Activated T-helper 1 cell treated with anti-CD3 and anti-CD28 coated beads, Interleukin-2, amount 50 U/mL, for 16 hours (primary cell): ENCODE measurements at places on chromosomes 2 and 18.

DNA sequence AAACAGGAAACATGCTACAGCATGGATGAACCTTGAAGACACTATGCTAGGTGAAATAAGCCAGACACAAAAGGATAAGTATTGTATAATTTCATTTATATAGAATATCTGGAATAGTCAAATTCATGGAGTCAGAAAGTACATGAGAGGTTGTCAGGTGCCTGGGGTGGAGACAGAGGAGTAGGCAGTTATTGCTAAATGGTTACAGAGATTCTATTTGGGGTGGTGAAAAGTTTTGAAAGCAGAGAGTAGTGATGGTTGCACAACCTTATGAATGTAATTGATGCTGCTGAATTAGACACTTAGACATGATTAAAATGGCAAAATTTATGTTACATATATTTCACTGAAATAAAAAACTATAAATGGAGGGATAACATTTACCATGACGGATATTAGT is 197.4 kb downstream of the VAPA start:
- no peak for DNase-seq

DNA sequence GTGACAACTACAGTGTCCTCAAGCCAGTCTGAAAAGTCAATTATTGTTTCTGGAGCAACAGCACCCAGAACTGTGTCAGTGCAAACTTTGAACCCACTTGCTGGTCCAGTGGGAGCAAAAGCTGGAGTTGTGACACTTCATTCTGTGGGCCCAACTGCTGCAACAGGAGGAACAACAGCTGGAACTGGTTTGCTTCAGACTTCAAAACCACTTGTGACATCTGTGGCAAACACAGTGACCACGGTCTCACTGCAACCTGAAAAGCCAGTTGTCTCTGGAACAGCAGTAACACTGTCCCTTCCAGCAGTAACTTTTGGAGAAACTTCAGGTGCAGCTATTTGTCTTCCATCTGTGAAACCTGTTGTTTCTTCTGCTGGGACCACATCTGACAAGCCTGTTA is 59.8 kb downstream of the TAF4B start:
- DNase-seq: no peak

DNA sequence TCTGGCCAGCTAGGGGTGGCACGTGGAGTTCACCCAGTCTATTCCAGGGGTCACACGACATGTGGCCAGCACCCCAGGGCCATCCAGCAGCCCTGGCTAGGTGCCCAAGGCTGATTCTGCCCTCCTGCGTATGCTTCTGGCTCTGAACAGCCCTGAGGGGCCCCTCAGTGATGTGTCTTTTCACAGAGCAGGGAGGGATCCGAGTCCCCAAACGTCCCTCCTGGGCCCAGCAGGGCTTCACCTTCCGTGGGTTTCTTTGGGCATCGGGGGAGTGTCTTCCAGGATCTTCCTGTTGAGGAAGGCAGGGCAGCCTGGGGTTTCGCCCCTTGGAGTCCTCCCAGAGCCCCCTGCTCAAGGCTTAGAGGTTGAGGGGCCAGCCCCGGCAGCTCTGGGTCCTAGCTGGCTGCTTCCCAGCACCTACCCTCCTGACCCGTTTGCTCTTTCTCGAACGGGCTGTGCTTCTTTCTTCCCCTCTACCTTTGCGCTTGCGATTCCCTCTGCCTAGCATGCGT is 165.9 kb downstream of the DYSF start:
- DNase-seq: no peak

DNA sequence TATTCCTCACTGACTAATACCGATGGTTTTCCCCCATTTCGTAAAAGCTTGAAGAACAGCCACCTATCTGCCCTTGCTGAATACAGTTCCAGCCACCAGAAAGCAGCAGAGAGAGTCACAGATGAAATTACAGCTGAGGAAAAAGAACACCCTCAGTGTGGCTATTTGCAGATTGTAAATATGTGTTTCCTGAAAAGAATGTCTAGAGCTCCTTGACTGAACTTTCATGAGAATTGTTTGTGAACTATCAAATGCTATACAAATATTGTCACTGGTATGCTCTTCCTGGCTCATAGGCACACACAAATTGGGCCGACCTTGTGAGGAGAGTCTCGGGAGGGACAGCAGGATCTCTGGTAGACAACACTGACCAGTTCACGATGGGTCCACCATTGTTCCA is 58.1 kb upstream of the TTC39C start:
- no peak for DNase-seq

GRCh38 chr18:56803051-56803450 is 151.9 kb downstream of the WDR7 start:
- DNase-seq: no peak

DNA sequence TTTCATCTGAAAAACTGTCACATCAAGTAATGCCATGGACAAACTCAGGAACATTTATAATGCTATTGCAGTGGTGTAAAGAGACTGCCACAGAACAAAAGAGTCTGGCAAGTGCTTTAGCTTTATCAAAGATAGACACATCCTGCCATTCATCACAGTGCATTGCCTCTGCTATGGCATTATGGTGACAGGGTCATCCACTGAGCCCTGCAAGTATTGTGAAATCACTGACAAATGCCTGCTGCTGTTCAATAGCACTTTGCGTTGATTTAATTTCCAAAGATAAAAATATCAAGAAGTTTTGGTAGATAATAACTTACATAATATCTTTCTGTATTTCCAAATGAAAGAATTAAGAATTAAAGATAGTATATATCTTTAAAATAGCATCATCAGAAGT is 38.7 kb downstream of the NYAP2 start:
- DNase-seq: no peak

DNA sequence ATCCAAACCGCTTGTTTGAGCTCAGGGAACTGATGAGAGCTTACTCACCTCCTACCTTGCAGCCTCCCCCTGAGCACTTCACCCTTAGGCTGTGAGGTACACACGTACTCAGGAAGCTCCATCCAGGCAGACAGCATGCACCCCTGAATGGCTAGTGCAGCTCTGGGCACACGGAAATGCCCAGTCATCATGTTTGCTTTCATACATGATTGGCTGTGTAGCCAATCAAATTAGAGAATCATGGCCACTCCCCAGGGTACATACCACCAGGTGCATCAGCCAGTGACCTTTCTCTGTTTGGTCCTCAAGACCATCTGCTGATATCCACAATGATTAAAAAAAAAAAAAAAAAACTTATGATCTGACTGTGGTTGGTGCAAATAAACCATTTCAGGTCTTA is 42.1 kb downstream of the RNF152 start:
- DNase-seq: no peak

- DNase-seq: no peak
These were observed 22.8 kb upstream of the PPP4R1 start for GRCh38 chr18:9637036-9637767.

GRCh38 chr2:60347781-60348180 is 205.7 kb downstream of the BCL11A start:
- no peak for DNase-seq

- DNase-seq: no peak
These were observed 110.9 kb upstream of the CTDP1 start for GRCh38 chr18:79568543-79569205.

DNA sequence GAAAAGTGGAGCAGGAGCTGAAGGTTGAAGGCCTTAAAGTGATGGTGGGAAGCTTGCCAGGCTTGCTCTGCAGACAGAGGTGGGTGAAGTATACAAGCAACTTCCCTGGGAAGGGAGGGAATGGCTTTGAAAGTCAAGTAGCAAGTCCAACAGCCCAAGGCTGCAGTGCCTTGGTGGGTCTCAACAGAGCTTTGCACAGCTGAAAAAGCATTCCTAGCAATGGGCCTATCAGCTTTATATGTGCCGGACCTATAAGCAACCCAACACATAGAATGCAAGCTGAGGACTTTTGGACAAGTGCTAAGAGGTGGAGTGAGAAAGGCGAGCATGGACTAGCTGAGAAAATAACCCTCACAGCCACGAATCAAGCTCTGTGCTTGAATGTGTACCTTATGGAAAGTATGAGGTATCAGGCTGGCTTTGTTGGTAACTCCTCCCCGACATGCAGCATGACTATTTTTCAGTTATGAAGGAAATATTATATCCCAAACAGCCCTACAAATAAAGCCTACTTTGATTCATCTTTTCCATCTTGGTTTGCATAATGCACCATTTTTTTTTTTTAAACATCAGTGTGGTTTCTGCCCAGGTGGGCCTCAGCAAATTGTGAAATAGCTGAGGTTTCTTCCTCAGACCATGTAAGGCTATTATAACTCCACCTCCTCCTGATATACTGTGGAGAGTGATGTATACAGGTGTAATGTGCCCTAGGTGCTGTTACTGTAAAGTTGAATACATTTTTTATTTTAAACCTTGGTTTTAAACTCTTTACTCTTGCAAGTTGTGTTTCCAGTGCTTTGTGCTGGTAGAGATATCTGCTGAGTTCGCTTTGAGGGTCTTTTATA is 241.4 kb upstream of the CXCR4 start:
- no peak for DNase-seq

DNA sequence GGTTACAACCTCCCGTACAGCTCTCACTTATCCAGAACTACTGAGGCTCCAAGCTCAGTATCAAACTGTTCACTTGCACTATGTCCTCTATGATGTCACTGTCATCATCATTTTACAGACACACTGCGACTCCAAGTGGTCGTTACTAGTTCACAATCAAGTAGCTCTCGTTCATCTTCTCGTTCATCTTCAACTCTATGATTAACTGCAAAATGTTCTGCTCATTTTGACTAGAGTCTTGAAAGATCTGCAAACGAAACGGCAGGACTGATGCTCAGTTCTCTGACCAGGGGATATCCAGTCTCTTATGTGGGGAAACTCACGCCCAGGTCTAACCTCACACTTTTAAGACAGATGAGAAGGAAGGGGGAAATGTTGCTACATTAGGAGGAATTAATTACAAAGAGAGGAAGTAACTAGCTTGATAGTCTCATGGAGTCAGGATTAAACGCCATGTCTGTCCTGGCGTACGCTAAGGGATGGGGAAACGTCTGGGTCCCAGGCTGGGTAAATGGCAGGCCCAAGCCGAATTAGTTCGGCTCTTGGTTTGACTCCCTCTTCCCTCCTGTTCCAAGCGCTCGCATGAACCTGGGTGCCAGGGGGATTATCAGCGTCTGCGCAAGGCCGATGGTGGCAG is 794 bp upstream of the CHCHD5 start:
- no peak for DNase-seq

DNA sequence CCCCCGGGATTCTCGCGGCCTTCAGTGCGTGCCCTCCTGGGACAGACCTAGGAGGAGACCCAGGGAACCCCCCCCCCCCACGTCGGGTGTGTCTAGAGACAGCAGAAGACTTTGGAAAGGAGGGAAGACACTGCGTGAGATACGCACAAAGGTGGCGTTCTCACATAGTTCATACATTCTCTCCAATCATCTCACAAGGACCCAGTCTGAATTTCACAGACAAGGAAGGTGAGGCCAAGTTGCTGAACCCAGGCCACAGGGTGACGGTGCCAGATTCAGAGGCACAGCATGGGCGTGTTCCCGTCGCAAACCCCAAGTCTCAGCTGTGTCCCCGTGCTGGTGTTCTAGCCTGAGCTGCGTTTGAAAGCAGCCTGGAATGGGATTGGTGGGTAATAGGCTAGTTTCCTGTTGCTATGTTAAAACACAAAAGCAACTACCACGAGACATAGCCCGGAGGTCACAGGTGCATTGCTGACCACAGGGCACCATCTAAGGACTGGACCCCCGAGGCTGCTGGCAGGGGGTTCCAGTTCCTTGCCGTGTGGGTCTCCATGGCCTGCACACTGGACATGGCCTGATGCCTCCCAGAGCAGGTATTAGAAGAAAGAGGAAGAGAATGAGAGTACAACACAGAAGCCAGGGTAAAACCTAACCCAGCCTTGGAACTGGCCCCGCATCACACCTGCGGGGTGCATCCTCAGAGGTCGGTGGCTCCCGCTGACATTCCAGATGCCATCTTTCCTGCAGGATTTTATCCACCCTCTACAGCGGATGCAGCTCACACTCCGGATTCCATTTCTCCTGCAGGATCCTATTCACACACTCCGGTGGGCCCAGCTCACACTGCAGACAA is 1.1 kb upstream of the PXDN start:
- no peak for DNase-seq

DNA sequence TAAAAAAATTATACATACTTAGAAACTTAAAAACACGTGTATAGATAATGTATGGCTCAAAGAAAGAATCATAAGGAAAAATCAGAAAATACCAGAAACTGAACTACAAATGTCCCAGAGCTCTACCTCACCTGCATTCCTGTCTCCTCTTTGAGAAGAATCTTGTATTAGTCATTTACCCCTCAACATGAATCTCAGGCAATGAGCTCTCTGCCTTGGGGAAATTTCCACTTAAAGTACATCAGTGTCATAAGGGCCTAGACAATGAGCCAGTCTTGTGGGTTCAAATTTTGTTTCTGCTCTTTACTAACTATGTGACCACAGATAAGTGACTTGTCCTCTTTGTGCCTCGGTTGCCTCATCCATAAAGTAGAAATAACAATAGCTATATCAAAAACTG is 40.1 kb downstream of the SCG2 start:
- DNase-seq: no peak

DNA sequence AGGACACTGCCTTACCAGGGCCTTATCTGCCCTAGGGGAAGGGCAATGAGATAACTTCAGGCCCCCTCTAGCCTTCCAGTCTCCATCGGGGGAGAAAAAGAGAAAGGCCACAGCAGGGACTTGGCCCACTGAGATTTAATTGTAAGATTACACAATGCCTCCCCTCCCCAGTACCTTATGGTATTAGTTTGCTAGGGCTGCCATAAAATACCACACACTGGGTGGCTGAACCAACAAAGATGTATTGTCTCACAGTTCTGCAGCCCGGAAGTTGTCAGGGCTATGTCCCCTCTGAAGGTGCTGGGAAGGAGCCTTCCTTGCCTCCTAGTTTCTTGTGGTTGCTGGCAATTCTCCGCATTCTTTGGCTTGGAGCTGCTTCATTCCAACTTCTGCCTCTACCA is 34.8 kb upstream of the SPATA3 start:
- no peak for DNase-seq

DNA sequence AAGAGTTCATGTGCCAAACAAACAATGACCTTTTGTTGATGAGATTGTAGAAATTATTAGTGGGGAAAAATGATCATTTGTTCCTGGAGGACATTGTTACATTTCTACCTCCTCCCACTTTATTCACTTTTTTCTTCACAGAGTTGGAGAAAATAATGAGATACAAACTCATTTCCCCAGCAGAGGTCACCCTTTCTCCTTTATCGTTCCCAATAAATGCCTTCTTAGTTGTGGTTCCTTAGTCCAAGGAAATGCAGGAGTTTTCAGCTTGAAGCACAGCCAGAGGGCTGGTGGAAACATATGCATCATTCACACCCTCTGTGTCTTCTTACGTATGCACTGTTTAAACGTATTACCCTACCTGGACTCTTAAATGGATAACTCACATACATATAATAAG is 108.8 kb downstream of the SLC4A3 start:
- DNase-seq: no peak

GRCh38 chr2:73979021-73979420 is 5.7 kb upstream of the TET3 start:
- no peak for DNase-seq

- no peak for DNase-seq
These were observed 103.4 kb downstream of the DYSF start for GRCh38 chr2:71556692-71557250.

GRCh38 chr2:20919297-20919800 is 96.4 kb upstream of the LDAH start:
- DNase-seq: no peak

- DNase-seq: no peak
These were observed 2.5 kb upstream of the SMIM21 start for GRCh38 chr18:75429975-75430374.
